Left ventricle myocardium inferior (tissue), 1 donor: ENCODE measurements at places on chromosomes 3 and 15.

GRCh38 chr3:5332270-5332956 is 144.9 kb downstream of the EDEM1 start:
- DNase-seq = no peak

DNA sequence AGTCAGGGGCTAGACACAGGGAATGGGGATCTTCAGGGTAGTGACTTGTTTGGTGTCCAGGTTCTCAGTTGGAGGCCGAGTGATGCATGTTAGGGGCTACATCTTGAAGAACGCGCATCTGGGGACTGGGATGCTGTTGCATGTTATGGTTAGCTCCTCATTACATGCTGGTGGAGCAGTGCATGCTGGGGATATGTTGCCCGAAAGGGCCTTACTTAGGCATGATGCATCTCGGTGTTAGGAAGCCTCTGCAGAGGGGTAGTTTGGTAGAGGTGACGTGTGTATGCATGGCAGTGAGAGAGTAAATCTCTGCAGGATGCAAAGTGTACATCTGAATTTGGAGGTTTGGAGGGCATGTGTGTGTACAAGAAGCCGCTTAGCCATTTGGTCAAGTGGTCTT is 2.4 kb downstream of the EIF4G1 start:
- no peak for DNase-seq

DNA sequence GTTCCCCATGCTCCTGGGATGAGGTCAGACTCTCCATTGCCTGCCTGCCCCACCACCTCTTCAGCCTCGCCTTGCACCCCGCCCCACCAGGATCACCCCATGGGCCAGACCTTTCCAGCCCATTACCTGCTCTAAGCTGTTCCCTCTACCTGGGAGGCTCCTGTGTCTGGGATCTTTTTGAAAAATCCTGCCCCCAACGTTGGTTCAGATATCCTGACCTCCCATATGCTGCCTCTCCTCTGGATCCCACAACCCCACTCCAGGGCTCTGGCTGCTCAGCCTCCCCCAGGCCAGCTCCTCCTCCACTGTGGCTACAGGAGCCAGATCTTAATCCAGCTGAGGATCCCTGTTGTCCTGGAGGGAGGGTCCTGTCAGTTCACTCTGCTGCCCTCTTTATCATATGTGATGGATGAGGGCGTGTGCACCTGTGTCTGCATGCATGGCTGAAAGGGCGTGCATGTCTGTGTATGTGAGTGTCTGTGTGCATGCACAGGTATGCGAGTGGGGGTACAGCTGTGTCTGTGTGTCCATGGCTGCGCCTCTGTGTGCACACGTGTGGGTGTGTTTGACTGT is 21.7 kb upstream of the ALAS1 start:
- DNase-seq = no peak

DNA sequence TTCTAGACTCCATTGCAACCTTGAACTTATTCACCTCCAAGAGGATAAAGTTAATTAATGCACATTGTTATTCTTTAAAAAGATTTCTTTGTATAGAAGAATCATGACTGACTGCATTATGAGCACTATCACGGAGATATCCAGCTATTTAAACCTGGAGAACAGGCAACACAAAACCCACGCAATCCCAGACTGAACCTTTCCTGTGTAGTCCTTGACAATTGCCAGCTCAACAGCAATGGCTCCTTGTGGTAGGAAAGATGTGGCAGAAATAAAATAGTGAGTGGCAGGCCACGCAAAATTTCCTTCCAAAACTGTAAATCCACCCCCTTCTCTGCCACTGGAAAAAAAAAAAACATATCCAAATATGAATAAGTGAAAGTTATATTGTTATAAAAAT is 573.7 kb downstream of the EPHB1 start:
- DNase-seq = no peak

DNA sequence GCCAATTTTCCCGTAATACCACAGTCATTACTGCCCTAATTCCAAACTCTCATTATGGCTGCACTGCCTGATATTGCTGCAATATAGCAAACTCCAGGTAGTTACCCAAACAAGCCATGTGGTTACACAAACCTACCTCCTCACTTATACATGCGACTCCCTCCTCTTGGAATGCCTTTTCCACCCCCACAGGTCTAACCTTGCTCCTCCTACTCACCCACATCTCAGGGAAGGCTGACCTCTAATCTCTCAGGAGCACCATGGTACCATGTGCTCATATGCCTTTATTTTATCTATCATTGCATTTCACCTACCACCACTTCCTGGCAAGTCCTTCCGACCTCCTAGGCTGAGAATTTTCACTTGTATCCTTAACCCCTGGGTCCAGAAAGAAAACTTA is 2.9 kb downstream of the RBPMS2 start:
- no peak for DNase-seq

- DNase-seq = no peak
Measured at GRCh38 chr3:194396859-194397756, 2.0 kb downstream of the GP5 start.

DNA sequence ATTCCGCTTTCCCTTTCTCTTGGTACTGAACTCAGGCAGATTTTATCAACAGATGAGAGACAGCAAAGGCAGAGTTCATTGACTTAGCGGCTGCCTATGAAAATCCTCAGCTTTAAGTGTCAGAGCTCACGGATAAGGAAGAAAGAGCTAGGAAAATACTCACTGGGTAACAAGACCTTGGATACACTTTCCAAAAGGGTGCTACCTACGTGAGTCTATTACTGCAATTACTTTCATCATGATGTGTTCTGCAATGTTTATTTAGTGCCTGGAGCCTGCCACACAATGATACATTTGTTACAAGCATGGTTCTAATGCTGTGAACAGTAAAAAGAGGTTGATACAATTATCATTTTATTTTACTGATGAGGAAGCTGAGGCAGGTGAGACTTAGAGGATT is 177.5 kb downstream of the GRM7 start:
- DNase-seq = no peak

- no peak for DNase-seq
Measured at GRCh38 chr15:100986158-100986896, 67.2 kb downstream of the LRRK1 start.

DNA sequence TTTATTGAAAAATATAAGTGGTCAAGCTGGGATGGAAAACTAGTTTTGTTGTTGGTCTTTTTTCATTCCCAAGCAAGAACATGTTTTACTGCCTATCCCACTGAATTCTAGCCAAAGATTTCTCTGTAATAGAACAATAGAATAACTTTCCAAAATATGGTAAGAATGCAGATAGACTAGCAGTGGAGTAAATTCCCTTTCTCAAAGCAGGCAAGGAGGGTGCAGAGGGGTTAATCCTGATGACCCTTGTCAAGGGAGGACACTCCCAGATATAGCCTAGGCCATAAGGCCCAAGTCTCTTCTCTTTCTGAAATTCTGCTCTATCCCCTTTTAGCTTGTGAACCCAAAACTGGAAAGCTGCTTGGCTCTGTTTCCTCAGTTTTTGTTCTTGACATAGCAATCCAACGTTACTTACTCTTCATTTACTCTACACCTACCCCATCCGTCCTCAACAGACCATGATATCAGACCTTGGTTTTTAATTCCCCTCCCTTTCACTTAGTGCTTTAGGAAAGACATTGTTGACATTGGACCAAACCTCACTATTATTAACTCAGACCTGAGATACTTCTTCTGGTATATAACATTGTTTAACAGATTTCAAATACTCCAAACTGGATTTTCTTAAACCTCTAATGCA is 453.6 kb upstream of the THBS1 start:
- no peak for DNase-seq

- DNase-seq = no peak
Measured at GRCh38 chr15:90580099-90580498, 50.4 kb downstream of the CRTC3 start.

- no peak for DNase-seq
Measured at GRCh38 chr3:43496740-43497375, 125.0 kb downstream of the ANO10 start.

- no peak for DNase-seq
Measured at GRCh38 chr3:102060814-102061213, 211.5 kb downstream of the NFKBIZ start.

- no peak for DNase-seq
Measured at GRCh38 chr3:105062853-105063252, 303.9 kb upstream of the ALCAM start.

- no peak for DNase-seq
Measured at GRCh38 chr15:66880380-66881155, 178.5 kb downstream of the SMAD6 start.

DNA sequence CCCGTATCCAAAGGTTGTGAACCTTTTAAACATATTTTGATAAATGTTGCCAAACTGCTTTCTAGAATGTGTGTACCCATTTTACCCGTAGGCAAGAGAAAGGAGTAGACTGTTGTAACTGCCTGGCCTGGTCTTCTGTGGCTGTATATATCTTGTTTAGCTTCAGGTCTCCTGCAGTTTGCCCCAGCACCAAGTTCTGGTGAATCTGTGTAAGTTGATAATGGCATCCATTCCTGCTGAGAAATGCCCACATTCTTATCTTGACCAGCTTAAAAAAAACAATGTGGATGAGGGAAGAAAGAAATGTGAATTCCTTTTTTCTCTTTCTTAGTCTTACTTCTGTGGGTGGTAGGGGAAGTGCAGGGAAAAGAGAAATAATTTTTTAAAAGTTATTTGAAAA is 53.3 kb upstream of the TLE3 start:
- no peak for DNase-seq

- DNase-seq = no peak
Measured at GRCh38 chr3:9595877-9596276, 42.3 kb upstream of the LHFPL4 start.

DNA sequence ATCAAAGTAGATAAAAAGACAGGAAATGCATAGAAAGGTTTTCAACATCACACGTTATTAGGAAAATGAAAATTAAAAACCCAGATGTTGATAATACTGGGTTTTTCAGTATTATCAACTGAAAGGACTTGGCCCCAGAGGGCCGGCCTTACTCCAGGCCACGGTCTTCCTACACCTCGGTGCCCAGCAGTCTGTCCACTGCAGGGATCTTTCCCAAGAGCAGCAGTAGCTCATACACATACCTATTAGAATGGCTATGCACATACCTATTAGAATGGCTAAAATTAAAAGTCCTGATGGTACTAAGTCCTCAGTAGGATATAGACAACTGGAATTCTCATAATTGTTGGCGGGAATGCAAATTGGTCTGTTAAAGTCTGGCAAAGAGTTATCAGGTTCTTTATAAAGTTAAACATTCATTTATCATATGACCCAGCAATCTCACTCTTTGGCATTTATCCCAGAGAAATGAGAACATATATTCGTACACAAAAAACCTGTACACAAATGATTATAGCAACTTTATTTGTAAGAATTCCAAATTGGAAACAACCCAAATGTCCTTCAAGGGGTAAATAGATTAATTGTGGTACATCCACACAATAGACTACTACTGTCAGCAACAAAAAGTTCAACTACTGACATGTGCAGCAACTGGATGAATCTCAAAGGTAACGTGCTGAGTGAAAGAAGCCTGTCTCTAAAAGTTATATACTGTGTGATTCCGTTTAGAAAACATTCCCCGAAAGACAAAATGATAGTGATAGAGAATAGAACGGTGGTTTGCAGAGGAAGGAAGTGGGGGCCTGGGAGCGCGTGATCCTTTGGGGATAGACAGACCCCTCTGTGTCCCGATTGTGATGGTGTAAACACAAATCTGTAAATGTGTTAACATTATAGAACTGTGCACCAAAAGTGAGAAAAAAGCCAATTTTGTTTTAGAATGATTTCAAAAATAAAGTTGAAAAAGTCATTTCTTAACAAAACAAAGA is 62.3 kb downstream of the MCTP2 start:
- no peak for DNase-seq

GRCh38 chr3:105119801-105120340 is 246.8 kb upstream of the ALCAM start:
- DNase-seq = no peak

- no peak for DNase-seq
Measured at GRCh38 chr3:54841471-54841870, 86.4 kb downstream of the LRTM1 start.

- DNase-seq = no peak
Measured at GRCh38 chr3:106332884-106333283, 464.1 kb upstream of the CBLB start.

- no peak for DNase-seq
Measured at GRCh38 chr3:37970802-37971201, 19.8 kb upstream of the VILL start.

DNA sequence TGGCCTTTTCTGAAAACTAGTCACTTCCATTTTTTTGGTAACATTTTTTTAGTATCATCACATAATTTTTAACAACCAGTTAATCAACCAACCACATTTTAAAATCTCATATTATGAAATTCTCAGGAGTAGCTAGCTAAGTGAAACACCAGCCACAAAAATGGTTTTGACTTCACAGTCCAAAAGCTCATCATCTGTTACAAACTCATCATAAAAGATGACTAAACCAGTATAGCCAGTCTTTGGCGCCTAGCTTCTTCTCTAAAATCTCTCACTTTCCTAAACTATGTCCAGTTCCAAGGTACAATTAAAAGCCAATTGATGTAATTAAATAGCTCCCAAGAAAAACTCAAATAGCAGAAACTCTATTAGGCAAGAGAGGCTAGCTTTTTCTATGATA is 88.2 kb upstream of the ZNF385D start:
- no peak for DNase-seq

DNA sequence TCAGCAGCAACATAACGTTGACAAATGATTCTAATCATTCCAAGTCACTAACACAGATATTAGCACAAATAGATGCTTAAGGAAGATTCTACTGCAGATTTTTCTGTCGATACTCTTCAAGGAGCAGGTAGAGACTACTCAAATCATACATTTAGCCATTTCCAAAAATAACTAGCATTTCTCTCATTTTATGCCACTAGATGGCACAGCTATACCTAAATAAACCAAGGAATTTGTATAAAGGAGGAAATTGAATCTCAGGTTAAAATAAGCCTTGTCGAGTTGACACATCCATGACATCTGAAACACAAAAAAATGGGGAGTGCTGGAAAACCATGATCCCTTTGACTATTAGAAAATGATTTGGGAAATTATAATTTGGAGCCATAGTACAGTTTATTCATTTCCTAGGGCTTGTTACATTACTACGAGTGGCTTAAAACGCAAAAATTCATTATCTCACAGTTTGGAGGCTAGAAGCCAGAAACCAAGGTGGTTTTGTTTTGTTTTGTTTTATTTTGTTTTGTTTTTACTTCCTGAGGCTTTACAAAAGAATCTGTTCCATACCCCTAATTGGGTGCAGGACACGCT is 59.5 kb upstream of the STRIT1 start:
- no peak for DNase-seq

GRCh38 chr3:60651799-60652198 is 599.5 kb downstream of the FHIT start:
- no peak for DNase-seq
